ENCODE measurements at places on chromosomes 11 and 22. TPM values are rescaled to one million over a fixed set of nuclear protein-coding genes. Genes with fewer than 3 reads are reported as not detected.

DNA sequence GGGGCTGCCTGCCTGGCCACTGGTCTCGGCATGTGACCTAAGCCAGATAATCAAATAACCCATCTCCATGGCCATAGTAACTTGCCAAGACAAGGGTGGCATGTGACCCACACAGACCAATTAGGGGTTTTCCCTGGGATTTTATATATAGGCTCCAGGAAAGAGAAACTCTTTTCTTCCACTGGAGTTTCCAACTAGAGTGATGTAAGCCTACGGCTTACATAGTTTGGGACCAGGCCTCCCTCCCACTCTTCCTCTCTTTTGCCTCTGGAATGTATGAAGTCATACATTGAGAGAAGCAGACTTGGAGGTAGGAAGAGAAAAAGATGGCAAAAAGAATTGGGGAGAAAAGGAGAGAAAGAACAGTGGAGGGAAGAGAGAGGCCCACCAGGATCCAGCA is 84.6 kb upstream of the LDLRAD3 start:
- no peak for DNase-seq
- H3K27ac ChIP-seq, result no peak overlapping the region
- no peaks in the 10 kb centered on the region for H3K36me3 ChIP-seq
- no peak overlapping the region for H3K4me3 ChIP-seq

DNA sequence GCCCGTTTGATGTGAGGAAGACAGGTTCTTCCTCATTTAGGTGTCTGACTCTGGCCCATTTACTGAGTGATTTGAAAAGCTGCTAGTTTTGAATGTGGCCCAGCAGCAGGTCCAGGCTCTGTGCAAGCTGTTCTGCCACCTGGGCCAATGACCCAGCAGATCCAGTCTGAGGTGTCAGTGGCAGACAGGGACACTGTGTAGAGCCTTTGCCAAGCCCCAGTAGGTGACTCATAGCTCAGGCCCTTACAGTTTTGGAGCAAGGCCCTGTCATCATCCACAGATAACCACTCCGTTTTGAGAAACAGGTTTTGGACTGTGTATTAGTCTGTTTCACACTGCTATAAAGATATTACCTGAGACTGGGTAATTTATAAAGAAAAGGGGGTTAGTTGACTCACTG is 23.9 kb downstream of the TSPAN32 start:
- no peak overlapping the region for H3K27ac ChIP-seq
- DNase-seq, result no peak
- H3K4me1 ChIP-seq, result no peaks in the 10 kb centered on the region
- H3K36me3 ChIP-seq, result no peaks in the 10 kb centered on the region

GRCh38 chr22:33438273-33438672 is 380.1 kb upstream of the SYN3 start:
- no peaks in the 10 kb centered on the region for H3K36me3 ChIP-seq
- H3K4me1 ChIP-seq, result no peaks in the 10 kb centered on the region
- no peaks in the 10 kb centered on the region for H3K27me3 ChIP-seq

DNA sequence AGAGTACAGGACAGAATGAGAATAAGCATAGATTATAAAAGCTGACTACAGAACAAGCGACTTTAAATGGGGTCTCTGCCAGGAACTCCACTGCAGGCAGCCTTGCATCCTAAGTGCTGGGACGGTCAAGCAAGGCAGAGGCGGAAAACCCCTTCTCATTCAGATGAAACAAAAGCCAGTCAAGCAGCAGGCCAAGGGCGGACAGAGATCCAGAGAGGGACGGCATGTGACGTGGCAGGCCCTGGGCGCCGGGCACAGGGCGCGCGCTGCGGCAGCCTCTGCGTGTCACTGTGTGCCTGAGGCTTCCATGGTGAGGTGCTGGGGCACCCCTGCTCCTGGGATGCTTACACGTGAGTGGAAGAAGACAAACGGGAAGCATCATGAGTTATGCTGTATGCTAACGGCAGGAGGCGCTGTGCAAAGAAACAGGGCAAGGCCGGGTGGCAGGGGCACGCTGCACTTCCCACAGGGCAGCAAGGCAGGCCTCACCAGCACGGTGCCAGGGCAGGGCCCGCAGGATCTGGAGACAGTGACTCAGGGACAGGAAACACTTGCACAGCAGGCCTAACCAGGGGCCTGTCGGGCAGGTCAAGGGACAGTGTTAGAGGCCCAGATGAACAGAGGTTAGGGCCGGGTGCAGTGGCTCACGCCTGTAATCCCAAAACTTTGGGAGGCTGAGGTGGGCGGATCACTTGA is 6.2 kb downstream of the TOLLIP start:
- no peak for DNase-seq
- no peaks in the 10 kb centered on the region for H3K27me3 ChIP-seq
- peaks cover 22% of the 10 kb centered on the region for H3K4me1 ChIP-seq
- H3K4me3 ChIP-seq, result no peak overlapping the region
- H3K27ac ChIP-seq, result no peak overlapping the region
- H3K36me3 ChIP-seq, result no peaks in the 10 kb centered on the region

- DNase-seq, result no peak
- H3K36me3 ChIP-seq, result no peaks in the 10 kb centered on the region
- H3K4me1 ChIP-seq, result no peaks in the 10 kb centered on the region
- H3K27ac ChIP-seq, result no peak overlapping the region
Measured at GRCh38 chr11:20213790-20214189, 53.5 kb upstream of the DBX1 start.

DNA sequence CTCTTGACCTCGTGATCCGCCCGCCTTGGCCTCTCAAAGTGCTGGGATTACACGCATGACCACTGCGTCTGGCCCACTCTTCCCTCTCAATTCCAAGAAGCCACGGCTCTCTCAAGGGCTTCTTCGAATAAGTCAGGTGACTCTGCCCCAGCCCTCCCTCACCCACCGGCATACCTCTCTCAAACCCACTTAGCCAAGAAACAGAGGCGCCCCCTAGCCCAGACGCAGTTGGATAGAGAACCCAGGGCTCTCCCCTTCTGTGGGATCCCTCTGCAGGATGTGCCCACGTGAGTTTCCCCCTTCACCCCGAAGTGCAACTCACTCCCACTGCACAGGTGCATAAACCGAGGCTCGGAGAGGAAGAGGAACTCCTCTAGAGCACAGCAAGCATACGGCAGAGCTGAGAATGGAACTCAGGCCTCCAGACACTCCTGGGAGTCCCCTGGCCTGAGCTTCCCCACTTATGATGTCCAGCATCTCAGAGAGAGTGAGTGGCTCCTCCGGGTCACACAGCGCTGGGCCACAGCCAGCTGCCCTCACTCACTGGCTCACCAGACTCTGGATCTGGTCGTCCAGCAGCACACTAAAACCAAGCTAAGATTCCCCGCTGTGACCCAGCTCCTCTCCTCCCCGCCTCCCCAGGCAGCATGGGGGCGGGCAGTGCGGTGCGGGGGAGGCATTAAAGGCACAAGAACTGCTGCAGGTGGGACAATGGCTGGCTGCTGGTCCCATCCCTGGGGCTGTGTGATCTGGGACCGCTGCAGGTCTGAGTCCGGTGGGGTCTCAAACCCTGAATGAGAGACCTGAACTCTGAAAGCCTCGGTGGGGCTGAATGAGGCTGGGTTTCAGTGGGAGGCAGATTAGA is 16.8 kb upstream of the RGL4 start:
- H3K4me3 ChIP-seq, result no peak overlapping the region
- H3K27ac ChIP-seq, result no peak overlapping the region
- DNase-seq, result no peak
- no peaks in the 10 kb centered on the region for H3K27me3 ChIP-seq

GRCh38 chr11:75867778-75868374 is 52.9 kb downstream of the UVRAG start:
- H3K4me1 ChIP-seq, result no peaks in the 10 kb centered on the region
- H3K36me3 ChIP-seq, result no peaks in the 10 kb centered on the region
- DNase-seq, result peak; percentile 82
- H3K27ac ChIP-seq, result no peak overlapping the region
- no peak overlapping the region for H3K4me3 ChIP-seq

DNA sequence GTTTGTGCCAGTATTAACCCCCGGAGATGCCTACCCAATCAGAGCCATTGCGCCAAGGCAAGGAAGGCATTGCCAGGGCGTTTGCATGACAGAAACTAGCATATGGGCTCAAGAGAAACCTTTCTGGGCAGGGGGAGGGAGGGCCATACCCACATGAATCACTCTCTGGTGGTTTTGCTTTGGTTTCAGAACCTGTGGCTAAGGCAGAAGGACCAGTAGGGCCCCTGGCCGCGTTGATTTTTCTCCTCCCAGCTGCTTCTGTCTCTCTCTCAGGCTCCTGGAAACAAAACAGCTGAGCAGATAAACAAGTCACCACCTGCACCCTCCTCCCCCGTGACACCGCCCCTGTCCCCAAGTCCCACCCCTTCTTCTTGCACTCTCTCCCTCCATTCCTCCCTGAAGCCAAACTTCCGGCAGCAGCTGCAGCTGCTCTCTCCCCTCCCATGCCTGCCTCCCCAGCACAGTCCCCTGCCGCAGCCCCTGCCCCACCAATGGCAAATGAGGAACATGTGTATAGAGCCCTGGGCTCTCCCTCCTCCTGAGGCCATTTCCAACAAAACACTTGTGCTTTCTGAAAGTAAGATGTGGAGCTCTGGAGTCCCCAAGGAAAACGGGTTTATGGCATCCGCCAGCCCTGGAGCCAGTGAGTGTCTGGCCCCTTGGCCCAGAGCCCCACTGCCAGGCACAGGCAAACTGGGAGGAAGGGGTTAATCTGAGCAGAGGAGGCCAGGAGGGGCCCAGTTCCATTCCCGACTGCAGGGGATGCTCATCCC is 39.0 kb upstream of the ADA2 start:
- H3K27me3 ChIP-seq, result no peaks in the 10 kb centered on the region
- H3K4me1 ChIP-seq, result peaks cover 19% of the 10 kb centered on the region
- peak overlapping the region; percentile 6 for H3K27ac ChIP-seq

DNA sequence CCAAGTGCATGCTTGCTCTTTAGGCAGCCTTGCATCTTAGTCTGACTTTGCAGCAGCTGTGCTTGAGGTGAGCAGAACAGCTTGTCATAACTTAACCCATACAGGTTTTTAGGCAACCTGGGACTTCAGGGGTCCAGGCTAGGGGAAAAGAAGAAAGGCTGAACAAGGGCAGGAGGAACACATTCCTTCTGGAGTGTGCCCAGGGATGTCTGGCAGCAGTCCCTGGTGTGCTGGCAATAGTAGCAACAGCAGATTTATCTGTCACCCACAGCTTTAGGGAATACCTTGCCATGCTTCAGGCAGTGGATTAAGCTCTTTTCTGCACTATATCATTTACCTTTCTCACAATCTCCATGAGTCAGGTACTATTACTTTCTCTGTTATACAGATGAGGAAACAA is 513.0 kb downstream of the RAB38 start:
- H3K27ac ChIP-seq, result no peak overlapping the region
- H3K4me3 ChIP-seq, result no peak overlapping the region
- no peak for DNase-seq
- no peaks in the 10 kb centered on the region for H3K36me3 ChIP-seq
- H3K4me1 ChIP-seq, result no peaks in the 10 kb centered on the region
- H3K27me3 ChIP-seq, result no peaks in the 10 kb centered on the region

DNA sequence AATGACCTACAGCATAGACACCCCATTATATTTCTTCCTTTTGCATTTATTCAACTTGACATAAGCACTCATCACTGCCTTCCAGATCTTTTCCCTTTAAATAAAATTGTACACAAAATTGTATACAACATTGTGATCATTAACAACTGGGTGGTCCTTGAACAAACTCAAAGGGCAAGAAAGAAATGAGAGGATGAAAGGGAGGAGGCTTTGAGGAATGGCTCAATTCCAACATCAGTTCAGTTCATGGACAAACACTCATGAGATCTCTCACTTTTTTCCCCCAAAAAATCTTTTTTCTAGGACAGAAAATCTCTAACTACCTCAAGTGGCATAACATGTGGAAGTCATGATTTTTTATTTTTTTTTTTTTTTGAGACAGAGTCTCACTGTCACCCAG is 113.7 kb downstream of the PLEKHA7 start:
- H3K27ac ChIP-seq, result no peak overlapping the region
- no peak overlapping the region for H3K4me3 ChIP-seq
- no peak for DNase-seq
- no peaks in the 10 kb centered on the region for H3K4me1 ChIP-seq

DNA sequence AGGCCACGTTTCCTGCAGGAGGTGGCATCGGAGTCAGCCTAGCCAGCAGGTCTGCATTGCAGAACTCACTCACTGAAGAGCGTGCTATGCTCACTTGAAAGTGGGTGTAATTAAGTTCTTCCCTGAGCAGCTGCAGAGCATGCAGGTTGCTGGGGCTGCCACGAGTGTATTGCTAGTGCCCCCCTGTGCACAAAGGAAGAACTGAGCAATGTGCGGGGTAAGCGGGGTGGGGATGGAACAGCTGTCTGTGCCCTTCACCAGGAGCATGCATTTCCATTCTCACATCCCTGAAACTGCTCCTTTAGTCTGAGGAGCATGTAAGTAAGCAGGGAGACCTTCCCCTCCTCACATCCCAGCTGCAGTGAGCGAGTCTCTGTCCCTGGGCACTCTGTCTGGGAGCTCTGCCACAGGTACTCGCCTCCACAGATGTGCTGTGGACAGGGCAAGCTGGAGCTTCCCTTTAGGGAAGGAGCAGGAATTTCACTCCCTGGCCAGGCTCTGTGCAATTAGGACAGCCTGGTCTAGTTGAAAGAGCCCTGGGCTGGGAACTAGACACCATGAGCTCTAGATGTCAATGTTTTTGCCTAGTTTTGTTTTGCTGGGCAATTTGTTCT is 1031.8 kb downstream of the NTM start:
- H3K36me3 ChIP-seq, result no peaks in the 10 kb centered on the region
- no peak overlapping the region for H3K27ac ChIP-seq
- peak; percentile 16 for DNase-seq
- no peaks in the 10 kb centered on the region for H3K4me1 ChIP-seq
- no peak overlapping the region for H3K4me3 ChIP-seq
- no peaks in the 10 kb centered on the region for H3K27me3 ChIP-seq

GRCh38 chr11:57353852-57354251 is 15.7 kb downstream of the P2RX3 start:
- H3K4me3 ChIP-seq, result no peak overlapping the region
- DNase-seq, result no peak
- H3K4me1 ChIP-seq, result peaks cover 12% of the 10 kb centered on the region
- H3K27me3 ChIP-seq, result no peaks in the 10 kb centered on the region
- H3K36me3 ChIP-seq, result no peaks in the 10 kb centered on the region

GRCh38 chr11:110972640-110973039 is 260.4 kb upstream of the ARHGAP20 start:
- no peaks in the 10 kb centered on the region for H3K36me3 ChIP-seq
- H3K4me1 ChIP-seq, result no peaks in the 10 kb centered on the region
- no peaks in the 10 kb centered on the region for H3K27me3 ChIP-seq
- H3K4me3 ChIP-seq, result no peak overlapping the region
- no peak for DNase-seq

GRCh38 chr11:108193725-108194124 is 28.7 kb downstream of the NPAT start:
- H3K36me3 ChIP-seq, result peaks cover 72% of the 10 kb centered on the region
- H3K4me3 ChIP-seq, result no peak overlapping the region

GRCh38 chr11:128921793-128922192 is 20.9 kb downstream of the TP53AIP1 start:
- no peaks in the 10 kb centered on the region for H3K36me3 ChIP-seq
- H3K27ac ChIP-seq, result no peak overlapping the region
- DNase-seq, result no peak

GRCh38 chr11:70644343-70645060 is 246.2 kb downstream of the CTTN start:
- no peaks in the 10 kb centered on the region for H3K36me3 ChIP-seq
- no peak for DNase-seq
- no peak overlapping the region for H3K27ac ChIP-seq
- no peaks in the 10 kb centered on the region for H3K4me1 ChIP-seq

The OR52H1 gene
- 0.26 TPM for total RNA-seq

The C11orf86 gene
- total RNA-seq, result not detected

The FADS3 gene
- total RNA-seq, result 17.8 TPM

The TRIM49D2 gene
- total RNA-seq, result 2.5 TPM

The MS4A7 gene
- total RNA-seq, result 4.8 TPM
